Breast epithelium (tissue), 4 donors: ENCODE measurements at places on chromosomes 11 and 22. TPM values are rescaled to one million over a fixed set of nuclear protein-coding genes. Genes with fewer than 3 reads are reported as not detected.

BLID gene
- total RNA-seq: 2.4 TPM

VPREB1 gene
- not detected for total RNA-seq

C11orf91 gene
- not detected for total RNA-seq

OR52I1 gene
- total RNA-seq: not detected

MLC1 gene
- not detected for total RNA-seq

CSF2RB gene
- total RNA-seq: 3.8 TPM

MYO7A gene
- total RNA-seq: 23.5 TPM

DNA sequence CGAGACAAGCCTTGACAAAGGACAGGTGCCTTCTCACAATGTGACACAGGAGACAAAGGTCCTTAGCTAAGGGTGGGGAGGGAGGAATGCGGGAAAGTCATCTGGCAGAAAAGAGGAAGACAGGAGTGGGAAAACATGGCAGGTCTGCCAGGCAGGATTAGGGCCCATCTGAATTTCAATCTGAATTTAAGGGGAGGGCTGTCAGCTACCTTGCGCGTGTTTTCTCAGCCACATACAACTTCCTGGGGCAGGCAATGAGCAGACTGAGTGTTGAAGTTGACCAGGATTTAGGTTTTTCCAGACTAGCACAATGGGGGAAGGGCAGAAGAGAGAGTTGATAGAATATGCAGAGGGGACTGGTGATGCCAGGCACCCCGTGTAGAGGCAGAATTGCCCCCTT, 66.7 kb upstream of the LARGE1 start:
- no peaks in the 10 kb centered on the region for H3K36me3 ChIP-seq
- no peak overlapping the region for H3K27ac ChIP-seq
- no peak overlapping the region for H3K4me3 ChIP-seq
- H3K27me3 ChIP-seq: no peaks in the 10 kb centered on the region
- H3K4me1 ChIP-seq: no peaks in the 10 kb centered on the region
- no peak for DNase-seq

GRCh38 chr11:15616130-15617105, 501.7 kb downstream of the INSC start:
- no peak overlapping the region for H3K4me3 ChIP-seq
- no peaks in the 10 kb centered on the region for H3K27me3 ChIP-seq
- no peaks in the 10 kb centered on the region for H3K36me3 ChIP-seq
- H3K4me1 ChIP-seq: no peaks in the 10 kb centered on the region
- DNase-seq: no peak

GRCh38 chr11:125603207-125603606, 10.6 kb downstream of the STT3A start:
- no peaks in the 10 kb centered on the region for H3K27me3 ChIP-seq
- H3K27ac ChIP-seq: no peak overlapping the region
- H3K36me3 ChIP-seq: peaks cover 20% of the 10 kb centered on the region
- no peak overlapping the region for H3K4me3 ChIP-seq
- H3K4me1 ChIP-seq: no peaks in the 10 kb centered on the region

GRCh38 chr11:6240139-6240538, 1.2 kb downstream of the CNGA4 start:
- no peaks in the 10 kb centered on the region for H3K36me3 ChIP-seq
- H3K4me1 ChIP-seq: no peaks in the 10 kb centered on the region
- H3K4me3 ChIP-seq: no peak overlapping the region
- DNase-seq: no peak
- H3K27ac ChIP-seq: no peak overlapping the region
- no peaks in the 10 kb centered on the region for H3K27me3 ChIP-seq

DNA sequence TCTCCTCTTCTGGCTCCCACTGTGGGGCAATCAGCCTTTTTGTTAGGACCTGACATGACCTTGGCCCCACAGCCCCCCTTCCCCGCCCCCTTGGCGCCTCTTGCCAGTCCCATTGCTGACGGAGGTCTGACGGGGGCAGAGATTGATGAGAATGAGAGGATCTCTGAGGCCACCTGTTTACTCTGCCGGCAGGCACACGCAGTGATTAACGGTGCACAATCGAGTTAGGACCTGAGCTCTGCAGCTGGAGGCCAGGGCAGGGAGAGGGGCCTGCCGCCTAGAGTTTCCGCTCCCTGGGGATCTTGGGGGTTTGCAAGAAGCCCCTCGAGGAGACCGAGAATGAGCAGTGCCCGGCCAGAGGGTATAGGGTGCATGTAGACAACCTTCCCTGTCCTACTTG, 6.8 kb upstream of the CHRM1 start:
- H3K4me1 ChIP-seq: no peaks in the 10 kb centered on the region
- peaks cover 5% of the 10 kb centered on the region for H3K27me3 ChIP-seq
- no peak overlapping the region for H3K27ac ChIP-seq
- no peak for DNase-seq

- no peaks in the 10 kb centered on the region for H3K4me1 ChIP-seq
- DNase-seq: no peak
- no peak overlapping the region for H3K4me3 ChIP-seq
- H3K27me3 ChIP-seq: no peaks in the 10 kb centered on the region
- H3K27ac ChIP-seq: no peak overlapping the region
Observed at GRCh38 chr11:44763121-44763820, 36.5 kb downstream of the TSPAN18 start.

DNA sequence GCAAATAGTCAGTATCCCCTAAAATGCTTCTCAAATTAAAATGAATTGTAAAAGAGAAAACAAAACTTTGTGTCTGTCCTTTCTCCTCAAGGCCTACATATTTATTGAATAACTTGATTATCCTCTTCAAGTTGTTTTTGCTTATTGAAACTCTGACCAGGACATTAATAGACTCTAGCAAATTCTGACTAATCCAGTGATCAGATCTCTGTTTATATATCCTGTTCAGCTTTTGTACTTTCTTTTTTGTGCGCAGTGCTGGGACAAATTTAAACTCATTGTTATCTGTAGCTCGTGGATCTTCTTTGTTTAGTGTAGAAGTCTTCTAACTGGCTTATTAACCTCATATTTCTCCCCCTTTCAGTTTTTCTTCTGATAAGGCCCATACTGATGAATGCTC, 139.9 kb upstream of the SORL1-AS1 start:
- H3K4me3 ChIP-seq: no peak overlapping the region
- H3K4me1 ChIP-seq: no peaks in the 10 kb centered on the region
- no peaks in the 10 kb centered on the region for H3K36me3 ChIP-seq

- no peak overlapping the region for H3K4me3 ChIP-seq
- no peak overlapping the region for H3K27ac ChIP-seq
- no peaks in the 10 kb centered on the region for H3K4me1 ChIP-seq
- no peaks in the 10 kb centered on the region for H3K36me3 ChIP-seq
- no peak for DNase-seq
Observed at GRCh38 chr11:19525276-19525675, 187.4 kb upstream of the NAV2 start.

- no peak for DNase-seq
- no peaks in the 10 kb centered on the region for H3K4me1 ChIP-seq
- H3K4me3 ChIP-seq: no peak overlapping the region
- no peak overlapping the region for H3K27ac ChIP-seq
Observed at GRCh38 chr22:45888221-45889092, 88.5 kb downstream of the WNT7B start.

- H3K27ac ChIP-seq: no peak overlapping the region
- no peaks in the 10 kb centered on the region for H3K4me1 ChIP-seq
Observed at GRCh38 chr11:996681-997080, 39.8 kb downstream of the MUC6 start.
